Pons (tissue), 1 donor: ENCODE measurements at places on chromosomes 7 and 10.

DNA sequence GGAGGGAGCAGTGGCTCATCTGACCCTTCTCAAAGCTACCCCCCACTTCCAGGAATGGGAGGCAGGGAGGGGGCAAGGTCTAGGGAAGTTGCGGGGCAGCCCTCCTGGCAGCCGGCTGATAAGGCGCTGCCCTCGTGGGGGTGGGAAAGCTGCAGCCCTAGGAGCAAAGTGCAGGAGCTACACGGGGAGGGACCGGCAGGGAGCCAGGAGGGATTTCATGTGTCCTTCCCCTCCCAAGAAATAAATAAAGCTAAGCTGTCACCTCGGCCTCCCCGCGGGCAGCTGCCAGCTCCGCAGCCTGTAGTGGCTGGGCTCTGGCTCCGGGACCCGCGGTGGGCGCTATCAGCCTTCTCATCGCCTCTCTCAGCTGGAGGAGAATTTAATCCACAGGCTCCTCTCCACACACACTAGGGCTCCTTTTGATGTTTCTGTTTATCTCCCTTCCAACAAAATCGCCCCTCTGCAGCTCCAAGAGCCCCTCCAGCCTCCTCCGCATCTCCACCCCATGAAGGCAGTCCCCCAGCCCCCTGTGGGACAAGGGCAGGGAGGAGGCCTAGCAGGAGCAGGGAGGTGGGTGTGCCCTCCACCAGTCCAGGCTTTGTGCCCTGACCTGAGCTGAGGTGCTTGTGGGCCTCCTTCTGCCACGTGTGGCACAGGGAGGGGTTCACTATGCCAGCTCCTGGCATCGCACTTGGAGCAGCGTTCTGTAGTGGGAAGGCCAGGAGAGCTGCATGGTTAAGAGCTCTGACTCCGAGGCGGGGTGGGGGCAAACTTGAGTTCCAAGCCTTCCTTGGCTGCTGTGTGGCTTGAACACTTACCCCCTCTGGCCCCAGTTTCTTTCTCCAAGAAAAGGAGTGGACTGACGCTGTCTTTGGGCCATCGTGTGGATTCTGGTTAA, 80.5 kb downstream of the C10orf105 start:
- no peak for DNase-seq

GRCh38 chr7:120833546-120833945, 24.4 kb downstream of the TSPAN12 start:
- DNase-seq: no peak

DNA sequence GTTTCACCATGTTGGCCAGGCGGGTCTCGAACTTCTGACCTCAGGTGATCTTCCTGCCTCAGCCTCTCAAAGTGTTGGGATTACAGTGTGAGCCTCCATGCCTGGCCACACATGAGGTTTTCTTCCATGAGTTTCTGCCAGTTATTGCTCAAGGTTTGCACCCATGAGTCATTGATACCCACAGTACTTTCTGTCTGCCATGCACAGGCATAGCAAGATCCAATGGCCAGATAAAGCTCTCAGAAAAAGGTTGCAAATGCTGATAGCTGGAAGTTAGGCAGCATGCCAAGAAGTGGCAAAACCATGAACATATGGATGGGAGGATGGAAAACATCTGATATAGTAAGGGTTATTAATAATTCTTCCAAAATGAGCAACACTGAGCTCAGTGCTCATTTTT, 298.7 kb upstream of the NRG3 start:
- DNase-seq: no peak

GRCh38 chr7:155213385-155213784, 84.3 kb upstream of the INSIG1 start:
- DNase-seq: no peak

DNA sequence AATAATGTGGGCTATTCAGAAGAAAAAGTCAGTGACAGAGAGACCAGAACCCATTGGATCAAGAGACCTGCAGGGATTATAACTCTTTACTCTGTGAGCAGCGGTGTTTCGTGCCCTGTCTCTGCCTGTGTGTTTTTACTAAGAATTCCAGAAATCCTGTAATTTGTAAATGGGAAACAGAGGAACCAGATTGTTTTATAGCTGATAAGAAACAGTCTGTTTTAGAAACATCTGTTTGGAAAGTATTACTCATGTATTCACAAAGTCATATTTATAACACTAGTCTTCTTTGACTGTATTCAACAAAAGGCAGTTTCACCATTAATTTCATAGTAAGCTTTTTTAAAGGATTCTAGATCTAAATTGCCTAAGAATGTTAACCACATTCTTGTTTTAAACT, 30.0 kb upstream of the VDAC2 start:
- DNase-seq: no peak

- DNase-seq: no peak
Observed at GRCh38 chr10:79627075-79627474, 16.3 kb downstream of the SFTPA1 start.

DNA sequence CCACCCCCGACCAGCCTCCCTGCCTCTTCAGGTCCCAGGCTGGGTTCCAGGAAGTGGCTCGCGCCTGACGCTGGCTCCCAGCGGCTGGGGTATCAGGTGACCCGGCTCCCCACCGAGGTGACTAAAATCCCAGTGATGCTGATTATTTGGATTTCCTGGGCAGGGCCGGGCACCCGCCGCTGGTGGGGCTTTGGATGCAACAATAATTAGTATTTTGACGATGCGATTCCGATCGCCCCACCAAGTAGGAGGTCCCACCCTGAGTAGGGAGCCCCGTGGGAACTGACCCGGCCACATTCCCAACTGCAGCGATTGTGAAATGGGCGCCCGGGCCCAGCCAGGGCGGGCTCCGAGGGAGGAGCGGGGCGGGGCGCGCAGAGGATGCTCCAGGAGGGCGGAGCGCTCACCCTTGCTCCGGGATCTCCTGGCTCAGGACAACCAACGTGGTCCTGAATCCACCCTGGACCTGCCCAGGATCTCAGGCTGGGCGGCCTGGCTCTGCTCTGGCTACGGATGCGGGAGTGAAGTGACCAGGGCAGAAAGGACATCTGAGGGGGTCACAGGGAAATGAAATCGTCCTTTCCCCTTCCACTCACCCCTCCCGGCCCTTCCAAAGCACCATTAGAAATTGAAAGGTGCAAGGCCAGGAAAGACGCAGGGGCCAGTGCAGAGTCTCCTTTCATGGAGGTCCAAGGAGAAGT, 32.6 kb downstream of the DUSP5 start:
- DNase-seq: no peak

- no peak for DNase-seq
Observed at GRCh38 chr10:99297033-99297432, 32.1 kb upstream of the CNNM1 start.

GRCh38 chr7:51346126-51346525, 29.5 kb upstream of the COBL start:
- DNase-seq: no peak

DNA sequence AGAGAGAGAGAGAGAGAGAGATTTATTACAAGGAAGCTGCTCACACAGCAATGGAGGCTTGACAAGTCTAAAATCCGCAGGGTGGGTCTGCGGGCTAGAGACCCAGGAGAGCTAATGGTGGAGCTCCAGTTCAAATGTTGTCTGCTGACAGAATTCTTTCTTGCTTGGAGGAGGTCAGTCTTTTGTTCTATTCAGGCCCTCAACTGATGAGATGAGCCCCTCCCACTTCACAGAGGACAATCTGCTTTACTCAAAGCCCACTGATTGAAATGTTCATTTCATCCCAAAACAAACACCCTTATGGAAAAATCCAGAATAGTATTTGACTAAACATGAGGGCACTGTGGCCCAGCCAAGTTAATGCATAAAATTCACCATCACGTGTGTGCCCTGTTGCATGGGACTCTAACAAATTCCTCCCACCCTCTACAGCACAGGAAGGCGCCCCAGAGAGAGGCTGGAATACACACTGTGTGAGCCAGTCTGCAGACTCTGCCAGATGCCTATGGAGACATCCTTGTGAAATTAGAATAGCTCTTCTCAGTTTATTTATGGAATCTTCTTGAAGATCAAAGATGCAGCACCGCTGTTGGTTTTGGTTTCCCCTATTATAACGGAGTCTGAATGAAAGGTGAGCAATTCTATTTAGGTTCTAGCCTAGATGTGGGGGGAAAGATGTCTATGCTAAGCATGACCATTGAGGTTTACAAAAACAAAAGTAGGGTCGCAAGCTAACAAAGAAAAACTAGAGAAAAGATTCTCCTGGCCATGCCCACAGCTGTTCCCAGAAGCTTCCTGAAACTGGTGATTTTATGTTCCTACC, 123.0 kb upstream of the SFMBT2 start:
- no peak for DNase-seq

DNA sequence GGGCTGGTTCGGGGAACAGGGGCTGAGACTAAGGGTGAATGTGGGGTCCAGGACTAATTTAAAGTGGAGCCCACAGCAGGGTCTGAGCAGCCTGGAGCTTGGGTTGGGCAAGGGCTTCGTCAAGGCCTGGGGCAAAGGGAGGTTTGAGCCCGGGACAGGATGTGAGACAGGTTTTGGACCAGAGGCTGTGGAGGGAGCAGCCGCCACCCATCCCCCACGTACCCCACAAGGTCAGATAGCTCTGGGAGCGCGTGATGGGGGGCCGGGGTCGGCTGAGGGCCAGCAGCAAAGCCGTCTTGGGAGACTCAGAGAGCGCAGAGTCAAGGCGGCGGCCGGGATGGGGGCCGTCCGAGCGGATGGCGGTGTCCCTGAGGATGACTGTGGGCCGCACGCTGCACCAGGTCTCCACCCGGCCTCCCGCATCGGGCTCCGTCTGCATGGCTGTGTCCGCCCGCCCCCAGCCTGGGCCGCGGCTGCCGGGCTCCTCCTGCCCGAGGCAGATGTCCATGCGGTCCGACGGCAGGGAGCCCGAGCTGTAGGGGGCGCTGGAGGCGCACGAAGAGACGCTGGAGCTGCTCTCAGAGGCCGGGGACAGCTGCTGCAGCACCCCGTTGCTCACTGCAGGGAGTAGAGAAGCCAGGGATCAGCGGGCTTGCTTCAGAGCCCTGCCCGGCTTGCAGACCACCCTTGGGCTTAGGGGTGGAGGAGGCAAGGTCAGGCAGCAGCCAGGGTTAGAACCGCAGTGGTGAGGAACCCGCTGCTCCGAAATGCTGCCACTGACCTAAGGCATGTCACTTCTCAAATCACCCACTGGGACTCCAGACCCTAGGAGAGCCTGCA, 12.1 kb downstream of the PDZD7 start:
- DNase-seq: peak; percentile 80

DNA sequence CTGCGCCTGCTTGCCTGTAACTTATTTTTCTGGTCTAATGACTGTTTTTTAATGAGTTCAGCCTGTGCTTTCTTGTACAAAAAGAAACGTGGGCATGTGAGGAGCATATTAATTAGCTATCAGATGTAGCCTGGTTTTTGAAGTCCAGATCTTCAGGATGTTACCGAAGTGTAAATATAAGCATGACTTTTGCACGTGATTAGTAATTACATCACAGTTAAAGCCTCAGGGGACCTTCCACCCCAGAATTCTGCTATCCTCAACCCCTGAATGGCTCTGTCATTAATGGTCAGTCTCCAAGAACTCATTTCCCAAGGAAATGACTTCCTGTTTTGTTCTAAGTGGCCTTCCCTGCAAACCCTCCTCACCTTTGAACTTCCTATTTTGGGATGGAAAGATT, 2.1 kb upstream of the PRXL2A start:
- no peak for DNase-seq

- no peak for DNase-seq
Observed at GRCh38 chr10:132584081-132584480, 46.5 kb downstream of the INPP5A start.

GRCh38 chr10:33673839-33674415, 339.5 kb upstream of the NRP1 start:
- DNase-seq: no peak

GRCh38 chr7:137753067-137753466, 93.7 kb downstream of the DGKI start:
- no peak for DNase-seq

- DNase-seq: no peak
Observed at GRCh38 chr7:13226385-13226784, 539.0 kb downstream of the ARL4A start.

DNA sequence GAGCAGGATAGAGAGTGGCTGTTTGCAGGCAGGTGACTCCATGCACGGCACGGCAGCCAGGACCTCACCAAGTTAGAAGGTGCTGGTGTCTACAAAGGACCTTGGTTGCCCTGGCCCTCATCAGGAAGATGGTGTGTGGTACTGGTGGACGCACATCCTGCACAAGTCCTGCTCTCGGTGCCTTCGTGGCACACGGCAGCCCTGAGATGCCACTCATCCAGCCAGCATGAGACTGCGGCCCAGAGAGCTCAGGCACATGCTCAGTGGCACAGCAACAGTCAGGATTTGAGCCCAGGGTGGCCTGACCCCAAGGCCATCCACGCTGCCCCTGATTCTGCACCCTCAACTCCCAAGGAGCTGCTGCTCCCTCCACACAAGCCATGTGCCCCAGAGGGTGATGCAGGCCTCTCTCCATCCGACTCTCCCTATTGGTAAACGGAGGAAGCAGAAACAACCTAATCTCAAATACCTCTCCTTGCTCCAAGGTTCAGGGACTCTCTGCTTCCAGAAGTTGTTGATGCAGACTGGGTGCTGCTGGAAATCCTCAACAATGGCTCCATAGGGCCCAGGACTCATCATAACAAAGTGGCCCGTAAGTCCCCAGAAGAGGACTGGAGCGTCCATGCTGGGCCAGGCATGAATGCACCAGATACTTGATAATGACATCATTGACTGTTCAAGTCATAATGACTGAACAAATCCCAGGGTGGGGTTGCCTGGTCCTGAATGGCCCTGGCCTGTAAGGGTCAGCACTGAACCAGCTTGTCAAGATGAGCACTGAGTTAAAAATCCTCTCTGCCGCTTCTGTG, 93.6 kb downstream of the ARHGAP22 start:
- no peak for DNase-seq

DNA sequence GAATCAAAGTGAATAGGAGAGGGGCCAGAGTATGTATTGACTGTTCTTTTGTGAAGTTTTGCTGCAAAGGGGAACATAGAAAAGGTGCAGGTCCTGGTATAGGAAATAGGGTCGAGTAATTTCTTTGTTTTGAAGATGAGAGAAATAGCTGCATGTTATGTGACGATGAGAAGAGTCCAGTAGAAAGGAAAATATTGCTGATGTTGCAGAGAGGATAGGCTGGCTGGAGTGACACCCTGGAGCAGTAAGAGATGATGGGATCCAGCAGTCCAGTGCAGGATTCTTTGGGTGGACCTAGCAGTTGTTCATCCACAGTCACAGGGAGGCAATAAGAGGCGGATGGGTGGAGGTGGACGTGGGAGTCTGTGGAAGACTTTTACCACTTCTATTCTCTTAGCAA, 2.1 kb upstream of the BMS1 start:
- DNase-seq: no peak
